Spinal cord (tissue), 10 donors: ENCODE measurements at places on chromosomes 3 and 15.

DNA sequence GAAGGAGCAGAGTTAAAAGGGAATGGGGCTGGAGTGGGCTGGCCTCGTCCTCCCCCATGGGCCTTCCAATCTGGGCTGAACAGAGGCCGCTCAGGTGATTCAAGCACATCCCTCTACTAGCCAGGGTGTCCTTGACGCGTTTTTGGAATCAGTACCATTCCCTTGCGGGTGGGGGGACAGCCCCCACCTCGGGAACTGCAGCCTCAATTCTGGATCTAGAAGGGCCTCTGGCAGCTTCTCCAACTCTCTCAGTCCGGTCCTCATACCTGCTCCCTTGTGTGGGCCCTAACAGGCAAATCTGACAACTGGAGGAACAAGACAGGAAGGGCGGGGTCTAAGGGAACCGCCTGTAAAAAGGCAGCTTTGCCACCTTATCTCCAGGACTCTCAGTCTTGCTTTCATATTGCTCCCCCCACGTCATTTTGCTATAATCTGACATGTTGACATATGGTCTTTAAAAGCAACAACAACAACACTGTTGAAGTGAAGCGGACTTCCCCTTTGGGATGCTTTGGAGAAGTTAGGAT, 802 bp upstream of the CHRNB4 start:
- DNase-seq: no peak

DNA sequence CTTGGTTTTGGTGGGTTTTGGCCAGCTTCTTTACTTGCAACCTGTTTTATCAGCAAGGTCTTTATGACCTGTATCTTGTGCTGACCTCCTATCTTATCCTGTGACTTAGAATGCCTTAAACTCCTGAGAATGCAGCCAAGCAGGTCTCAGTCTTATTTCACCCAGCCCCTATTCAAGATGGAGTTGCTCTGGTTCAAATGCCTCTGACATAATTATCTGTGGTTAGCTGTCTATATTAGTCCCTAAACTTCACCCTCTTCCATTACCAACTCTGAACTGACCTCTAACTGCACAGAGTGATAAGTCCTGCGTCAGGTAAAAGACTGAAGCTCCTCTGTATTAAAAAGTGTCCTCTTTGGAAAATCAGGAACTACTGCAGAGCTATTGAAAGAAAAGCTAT, 61.9 kb upstream of the CD96 start:
- no peak for DNase-seq

- no peak for DNase-seq
Observed at GRCh38 chr3:64489361-64490044, 198.3 kb downstream of the ADAMTS9 start.

DNA sequence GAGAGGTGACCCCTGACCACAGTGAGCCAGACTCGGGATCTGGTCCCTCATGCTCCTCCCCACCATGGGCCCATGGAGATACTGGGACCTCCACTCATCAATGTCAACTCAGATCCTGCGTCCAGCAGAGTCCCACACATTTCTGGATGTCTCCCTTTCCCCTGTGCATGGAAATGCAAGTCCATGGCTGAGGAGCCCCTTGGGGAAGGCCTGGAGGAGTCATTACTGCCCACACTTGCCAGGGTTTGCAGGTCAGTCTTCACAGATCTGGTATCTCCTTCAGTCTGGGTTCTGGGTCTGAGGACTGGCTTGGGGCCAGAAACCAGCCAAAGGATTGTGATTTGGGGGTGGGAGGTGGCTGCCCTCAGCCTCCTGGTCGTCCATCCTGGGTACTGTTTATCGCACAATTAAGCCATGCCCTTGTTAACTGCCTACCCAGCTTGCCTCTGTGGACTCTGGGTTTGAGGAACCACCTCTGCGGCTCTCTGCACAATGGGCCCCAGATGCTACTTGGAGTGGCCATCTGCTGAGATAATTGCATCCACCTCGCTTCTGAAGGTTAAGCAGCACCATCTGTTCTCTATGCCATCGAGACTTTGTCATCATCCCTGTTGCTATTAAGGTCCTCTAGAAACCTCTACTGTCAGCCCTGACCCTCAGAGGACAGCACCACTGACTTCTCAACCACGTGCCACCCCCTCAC, 49.9 kb upstream of the KLF13 start:
- no peak for DNase-seq

DNA sequence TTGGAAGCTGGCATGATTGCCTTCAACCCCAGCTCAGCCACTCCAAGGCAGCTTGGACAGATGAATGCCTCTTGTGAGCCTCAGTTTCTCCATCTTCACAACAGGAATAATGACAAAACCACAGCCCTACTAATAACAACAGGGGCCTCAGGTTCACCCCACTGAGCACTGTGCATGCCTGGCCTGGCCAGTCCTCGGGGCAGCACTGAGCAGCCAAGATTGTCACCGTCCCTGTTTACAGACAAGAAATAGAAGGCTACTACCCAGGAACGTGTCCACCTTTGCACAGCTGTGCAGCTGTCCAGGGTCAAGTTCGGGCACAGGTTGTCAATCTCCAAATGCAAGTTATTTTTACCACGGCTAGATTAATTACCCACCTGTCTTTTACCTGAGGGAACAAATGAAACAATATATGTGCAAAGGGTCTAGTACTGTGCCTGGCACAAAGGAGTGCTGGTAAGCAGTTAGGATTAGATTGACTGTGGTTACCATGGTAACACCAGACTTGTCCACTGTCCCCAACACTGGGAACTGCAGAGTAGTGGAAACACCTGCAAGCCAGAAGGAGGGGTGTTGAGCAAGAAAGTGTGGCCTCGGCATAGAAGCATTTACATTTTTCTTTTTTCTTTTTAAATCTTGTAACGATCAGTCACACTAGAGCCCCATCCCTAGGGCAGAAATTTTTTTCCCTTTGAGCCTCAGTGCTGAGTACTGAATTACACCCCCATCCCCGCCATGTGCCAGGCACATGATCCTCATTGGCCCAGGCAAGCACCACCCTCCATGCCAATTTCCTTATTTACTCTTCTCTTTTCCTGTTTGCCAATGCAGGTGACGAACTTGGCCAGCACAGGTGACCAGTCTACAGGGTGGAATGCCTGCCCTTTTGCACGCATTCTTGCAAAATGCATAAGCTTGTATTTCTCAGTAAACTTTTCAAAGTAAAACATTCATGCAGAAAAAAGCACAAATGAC, 66.3 kb upstream of the SLC6A6 start:
- no peak for DNase-seq
